ENCODE measurements at places on chromosomes 6 and 20.

- DNase-seq = no peak
These were observed 312.4 kb downstream of the PHF3 start for GRCh38 chr6:63947792-63948529.

DNA sequence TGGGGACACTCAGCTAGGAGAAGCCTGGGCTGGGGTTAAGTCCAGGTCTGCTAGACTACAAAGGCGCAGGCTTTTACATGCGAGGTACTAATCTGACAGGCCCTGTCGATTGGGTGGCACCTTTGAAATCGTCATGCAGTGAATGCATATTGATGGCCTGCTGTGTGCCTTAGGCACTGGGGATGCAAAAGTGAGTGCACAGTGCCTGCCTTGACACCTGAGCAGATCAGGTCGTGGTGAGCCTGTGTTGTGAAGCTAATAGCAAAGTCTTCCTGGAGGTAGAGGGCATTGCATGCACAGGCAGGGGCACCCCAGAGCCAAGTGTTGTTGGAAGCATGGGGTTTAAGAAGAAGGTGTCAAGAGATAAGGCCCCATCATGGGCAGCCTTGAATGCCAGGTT lies 16.9 kb downstream of the LRRC1 start:
- no peak for DNase-seq

GRCh38 chr6:7323074-7323473 lies 10.1 kb upstream of the SSR1 start:
- no peak for DNase-seq

DNA sequence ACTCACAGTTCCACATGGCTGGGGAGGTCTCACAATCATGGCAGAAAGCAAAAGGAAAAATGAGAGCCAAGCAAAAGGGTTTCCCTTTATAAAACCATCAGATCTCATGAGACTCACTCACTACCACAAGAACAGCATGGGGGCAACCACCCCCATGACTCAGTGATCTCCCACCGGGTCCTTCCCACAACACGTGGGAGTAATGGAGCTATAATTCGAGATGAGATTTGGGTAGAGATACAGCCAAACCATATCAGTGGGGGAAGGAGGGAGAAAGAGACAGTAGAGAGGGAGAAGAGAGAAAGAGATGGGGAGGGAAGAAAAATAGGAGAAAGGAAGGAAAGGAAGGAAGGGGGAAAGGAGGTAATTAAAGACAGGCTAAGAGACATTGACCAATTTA lies 30.1 kb downstream of the GMDS start:
- DNase-seq = no peak

- no peak for DNase-seq
These were observed 610.5 kb upstream of the FLRT3 start for GRCh38 chr20:14947946-14948345.

DNA sequence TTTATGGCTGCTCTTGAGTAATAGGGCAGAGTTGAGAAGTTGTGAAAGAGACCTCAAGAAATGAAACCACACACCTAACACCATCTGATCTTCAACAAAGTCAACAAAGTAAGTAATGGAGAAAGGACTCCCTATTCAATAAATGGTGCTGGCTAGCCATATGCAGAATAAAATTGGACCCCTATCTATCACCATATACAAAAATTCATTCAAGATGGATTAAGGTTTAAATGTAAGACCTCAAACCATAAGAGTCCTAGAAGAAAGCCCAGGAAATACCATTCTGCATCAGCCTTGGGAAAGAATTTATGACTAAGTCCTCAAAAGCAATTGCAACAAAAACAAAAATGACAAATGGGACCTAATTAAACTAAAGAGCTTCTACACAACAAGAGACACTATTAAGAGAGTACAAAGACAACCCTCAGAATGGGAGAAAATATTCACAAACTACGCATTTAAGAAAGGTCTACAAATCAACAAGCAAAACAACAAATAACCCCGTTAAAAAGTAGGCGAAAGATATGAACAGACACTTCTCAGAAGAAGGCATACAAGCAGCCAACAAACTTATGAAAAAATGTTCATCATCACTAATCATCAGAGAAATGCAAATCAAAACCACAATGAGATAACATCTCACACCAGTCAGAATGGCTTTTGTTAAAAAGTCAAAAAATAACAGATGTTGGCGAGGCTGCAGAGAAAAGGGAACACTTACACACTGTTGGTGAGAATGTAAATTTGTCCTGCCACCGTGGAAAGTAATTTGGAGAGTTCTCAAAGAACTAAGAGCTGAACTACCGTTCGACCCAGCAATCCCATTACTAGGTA lies 4.0 kb downstream of the MAP3K5 start:
- DNase-seq = peak; percentile 89

DNA sequence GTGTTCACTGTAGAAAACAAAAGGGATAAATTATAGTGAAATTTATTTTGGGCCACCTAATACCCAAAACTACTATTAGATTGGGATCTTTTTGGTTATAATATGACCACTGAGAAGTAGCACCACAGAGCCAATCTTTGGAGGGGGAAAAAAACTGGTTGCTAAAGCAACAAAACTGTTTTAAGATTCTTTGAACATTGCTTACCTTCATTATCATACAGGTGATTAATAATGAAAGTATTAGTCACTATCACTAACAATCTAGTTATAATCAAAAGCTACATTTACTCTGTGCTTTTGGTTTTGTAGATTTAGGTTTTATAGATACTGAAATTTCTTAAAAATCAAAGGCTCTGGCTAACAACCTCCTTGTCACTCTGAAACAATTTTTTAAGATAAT lies 31.7 kb downstream of the STX7 start:
- no peak for DNase-seq

DNA sequence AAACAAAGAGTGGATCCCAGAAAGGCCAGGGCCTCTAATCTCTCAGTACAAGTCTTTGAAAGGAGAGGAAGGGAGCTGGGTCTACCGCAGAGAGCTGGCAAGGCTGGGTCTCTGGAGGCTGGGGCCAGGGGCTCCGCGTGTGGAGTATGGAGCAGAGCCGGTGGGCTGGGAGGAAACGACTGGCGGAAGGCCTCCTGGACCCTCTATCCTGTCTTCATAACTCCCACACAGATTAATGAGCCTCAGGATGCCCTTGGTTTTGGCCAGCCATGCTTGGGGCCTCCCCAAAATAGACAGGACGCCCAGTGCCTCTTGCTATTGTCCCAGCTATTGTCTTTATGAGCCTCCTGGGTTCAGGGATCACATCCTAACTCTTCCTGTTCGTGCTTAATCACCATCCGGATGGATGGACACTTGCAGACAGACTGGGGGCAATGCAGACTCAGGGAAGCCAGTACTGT lies 306.4 kb downstream of the DHX35 start:
- DNase-seq = no peak

DNA sequence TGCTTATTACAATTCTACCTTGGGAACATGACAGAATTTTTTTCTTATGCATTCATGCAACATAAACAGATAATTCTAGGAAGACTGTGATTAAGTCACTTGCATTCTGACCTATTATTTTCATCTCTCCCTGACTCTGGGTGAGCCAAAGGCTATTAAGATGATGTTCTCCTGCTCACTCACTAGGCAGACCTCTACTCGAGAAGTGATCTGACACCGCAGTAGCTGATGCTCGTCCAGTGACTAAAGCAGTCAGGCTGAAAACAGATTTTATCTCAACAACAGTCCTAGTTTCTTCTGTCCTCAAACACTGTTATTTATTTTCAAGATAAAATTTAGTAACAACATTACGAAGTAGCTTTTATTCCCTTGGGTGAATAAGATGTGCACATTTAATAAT lies 17.3 kb downstream of the NAA20 start:
- DNase-seq = no peak

DNA sequence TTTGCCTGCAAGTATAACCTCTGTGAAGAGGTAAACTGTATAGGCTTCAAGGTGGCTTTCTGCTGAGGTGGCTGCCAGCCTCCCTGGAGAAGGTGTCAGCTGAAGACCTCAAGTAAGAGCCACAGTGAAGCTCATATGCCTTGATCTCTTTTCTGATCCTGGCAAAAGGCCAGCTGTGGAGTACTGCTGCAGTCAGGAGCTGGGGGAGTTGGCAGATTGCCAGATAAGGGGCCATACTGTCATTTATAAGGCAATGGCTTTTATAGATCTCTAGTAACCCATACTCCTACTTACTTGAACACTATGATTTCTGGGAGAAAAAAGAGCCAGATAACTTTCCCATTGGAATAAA lies 8.8 kb upstream of the CEP85L start:
- no peak for DNase-seq

DNA sequence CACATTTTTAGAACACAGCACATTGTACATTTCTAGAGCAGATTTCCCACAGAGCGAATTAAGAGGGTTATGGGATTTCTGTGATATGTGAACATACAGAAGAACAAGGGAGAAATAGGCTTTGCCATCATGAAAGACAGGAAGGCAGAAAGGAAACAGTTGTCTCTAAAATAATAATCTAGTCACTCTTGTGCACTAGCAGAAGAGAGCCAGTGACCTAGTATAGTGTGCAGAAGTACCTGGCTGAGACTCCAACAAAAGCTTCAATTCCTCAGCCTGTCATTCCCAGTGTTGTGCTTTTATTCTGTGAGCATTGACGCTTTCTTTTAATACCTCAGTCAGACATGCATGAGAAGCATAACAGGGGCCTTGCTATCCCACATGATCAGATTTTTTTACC lies 17.8 kb upstream of the DCBLD1 start:
- DNase-seq = no peak

GRCh38 chr20:51512645-51513044 lies 29.9 kb downstream of the NFATC2 start:
- no peak for DNase-seq

DNA sequence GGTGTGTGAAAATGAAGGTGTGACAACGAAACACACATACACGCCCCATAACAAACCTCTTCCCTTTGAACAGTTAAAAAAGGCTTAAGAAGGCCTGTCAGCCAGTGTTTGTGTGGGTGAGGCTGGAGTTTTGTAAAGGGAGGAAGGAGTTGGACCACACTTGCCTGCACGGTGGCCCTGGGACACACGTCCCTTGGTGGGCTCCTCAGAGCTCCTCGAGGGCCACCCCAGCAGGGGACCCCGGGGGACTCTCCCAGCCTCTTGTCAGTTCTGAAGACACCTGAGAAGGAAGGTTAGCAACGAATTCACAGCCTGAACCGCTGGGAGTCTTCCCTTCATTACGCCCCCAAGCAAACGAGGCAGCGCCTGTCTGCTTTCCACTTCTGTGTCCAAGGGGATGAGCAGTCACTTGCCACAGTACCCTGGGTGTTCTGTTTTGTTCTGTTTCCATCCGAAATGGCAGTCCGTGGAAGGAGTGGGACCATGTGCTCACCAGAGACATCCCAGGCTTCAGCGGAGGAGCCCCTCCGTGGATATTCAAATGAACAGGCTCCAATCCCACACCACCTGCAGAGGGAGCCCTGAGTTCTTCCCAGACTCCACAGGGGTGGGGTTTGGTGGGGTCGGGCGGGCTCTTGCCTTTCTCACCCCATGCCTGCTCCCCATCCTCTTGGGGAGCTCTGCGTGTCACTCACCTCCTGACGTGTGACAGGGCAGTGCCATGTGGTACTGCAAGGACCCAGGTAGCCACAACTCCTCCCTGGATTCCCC lies 68.6 kb downstream of the NRN1 start:
- DNase-seq = no peak

- DNase-seq = no peak
These were observed 7.3 kb downstream of the TMEM181 start for GRCh38 chr6:158567152-158567551.

DNA sequence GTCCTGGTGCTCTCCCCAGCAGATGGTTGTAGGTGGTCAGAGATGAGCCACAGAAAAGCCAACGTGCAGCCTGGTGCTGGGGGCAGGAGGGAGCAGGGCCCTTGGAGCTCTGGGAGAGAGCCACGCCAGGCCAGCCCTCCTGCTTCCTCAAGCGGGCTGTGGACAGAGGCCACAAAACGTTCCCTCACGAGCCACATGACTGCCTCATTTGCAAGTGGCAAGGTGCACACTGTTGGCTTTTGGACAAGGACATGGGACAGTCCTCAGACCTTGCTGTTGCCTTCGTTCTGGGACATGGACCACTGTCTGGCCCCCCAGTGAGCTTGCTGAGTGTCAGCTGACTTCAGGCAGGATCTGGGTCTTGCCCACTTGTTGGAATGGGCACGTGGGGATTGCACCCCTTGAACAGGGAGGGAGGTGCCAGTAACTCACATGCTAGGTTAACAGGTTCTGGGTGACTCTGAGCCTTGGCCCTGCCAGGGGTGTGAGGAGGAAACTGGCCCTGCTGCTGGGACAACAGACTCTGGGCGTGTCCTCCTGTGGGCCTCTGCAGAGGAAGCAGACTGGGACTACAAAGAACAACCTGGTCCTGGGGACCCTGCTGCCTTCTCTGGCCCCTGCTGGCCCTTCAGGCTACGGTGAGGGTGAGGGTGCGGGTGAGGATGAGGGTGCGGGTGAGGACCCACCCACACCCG lies 2.6 kb downstream of the SLCO4A1 start:
- peak; percentile 61 for DNase-seq

DNA sequence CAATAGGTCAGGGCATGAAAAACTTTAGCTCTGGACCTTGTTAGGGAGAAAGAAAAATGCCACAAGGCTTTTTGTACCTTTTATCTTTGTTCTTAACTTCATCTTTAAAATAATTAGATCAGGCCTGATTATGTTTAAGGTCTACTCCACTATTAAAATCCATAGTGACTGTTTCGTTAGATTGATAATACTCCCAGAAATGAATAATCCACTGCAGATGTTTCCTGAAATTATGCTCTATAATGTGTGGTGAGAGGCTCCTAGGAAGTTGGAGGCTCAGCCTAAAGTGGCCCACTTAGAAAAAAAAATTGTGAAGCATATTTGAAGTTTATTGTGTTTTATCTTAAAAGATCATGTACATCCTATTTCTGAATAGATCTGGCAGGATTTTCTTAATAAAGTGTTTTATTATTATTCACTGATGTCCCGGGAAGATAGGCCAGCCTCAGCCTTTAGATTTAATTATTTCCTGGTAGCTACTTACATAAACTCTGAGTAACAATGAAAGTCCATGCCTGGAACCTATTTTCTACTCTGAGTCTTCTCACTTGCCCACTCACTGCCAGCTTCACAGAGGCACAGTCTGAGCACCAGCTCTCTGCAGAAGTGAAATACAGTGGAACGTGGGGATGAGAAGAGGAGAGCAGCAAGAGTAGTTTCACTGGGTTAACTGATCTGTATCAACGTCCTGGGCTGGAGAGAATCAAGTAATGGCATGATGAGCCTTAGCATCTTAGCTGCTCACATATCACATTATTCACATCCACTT lies 126.8 kb upstream of the TMEM170B start:
- DNase-seq = no peak

GRCh38 chr6:130252527-130253237 lies 29.9 kb upstream of the SAMD3 start:
- DNase-seq = no peak

GRCh38 chr20:44955270-44955669 lies 4.9 kb downstream of the TOMM34 start:
- DNase-seq = no peak

- DNase-seq = no peak
These were observed 11.2 kb downstream of the GNAS-AS1 start for GRCh38 chr20:58839474-58839874.

All from PC-9 (cell line).